ENCODE measurements at places on chromosomes 2 and 18. TPM values are rescaled to one million over a fixed set of nuclear protein-coding genes. Genes with fewer than 3 reads are reported as not detected.

GRCh38 chr18:23756590-23757436, 67.6 kb downstream of the LAMA3 start:
- DNase-seq: no peak

DNA sequence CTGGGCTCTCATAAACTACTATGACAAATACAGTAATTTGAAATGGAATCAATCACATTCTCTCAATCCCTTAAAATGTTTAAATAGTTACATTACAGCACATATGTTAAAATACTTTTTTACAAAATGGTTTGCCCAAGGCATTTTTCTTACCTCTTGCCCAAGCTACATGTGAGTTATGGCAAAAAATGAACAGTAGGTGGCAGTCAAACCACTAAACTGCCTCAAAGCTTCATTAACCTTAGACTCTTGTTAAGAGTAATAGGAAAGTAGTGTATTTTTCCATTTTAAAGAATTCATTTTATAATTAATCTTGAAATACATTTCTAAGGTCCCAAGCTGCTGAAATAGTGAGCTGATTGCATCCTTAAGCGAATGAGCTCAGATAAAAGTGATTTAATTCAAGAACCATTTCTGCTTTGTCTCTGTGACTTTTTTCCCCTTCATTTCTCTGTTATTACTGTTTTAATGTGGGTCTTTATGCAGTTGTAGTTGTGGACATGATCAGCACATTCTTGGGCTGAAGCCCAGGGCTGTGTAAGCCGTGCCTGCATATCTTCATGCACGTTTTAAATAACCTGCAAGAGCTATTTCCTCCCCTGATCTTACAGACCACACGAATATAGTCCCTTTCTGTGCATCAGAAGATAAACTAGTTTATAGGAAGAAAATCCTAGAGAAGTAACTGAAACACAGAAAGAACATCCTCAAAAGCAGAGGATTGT, 311.8 kb downstream of the LNPK start:
- DNase-seq: peak; percentile 48

- DNase-seq: no peak
Measured at GRCh38 chr18:43420950-43421349, 143.7 kb upstream of the SYT4 start.

The CHRND gene
- not detected for total RNA-seq

- DNase-seq: no peak
Measured at GRCh38 chr18:3869848-3870247, 419.9 kb downstream of the TGIF1 start.

The EFR3B gene
- total RNA-seq: 0.06 TPM

DNA sequence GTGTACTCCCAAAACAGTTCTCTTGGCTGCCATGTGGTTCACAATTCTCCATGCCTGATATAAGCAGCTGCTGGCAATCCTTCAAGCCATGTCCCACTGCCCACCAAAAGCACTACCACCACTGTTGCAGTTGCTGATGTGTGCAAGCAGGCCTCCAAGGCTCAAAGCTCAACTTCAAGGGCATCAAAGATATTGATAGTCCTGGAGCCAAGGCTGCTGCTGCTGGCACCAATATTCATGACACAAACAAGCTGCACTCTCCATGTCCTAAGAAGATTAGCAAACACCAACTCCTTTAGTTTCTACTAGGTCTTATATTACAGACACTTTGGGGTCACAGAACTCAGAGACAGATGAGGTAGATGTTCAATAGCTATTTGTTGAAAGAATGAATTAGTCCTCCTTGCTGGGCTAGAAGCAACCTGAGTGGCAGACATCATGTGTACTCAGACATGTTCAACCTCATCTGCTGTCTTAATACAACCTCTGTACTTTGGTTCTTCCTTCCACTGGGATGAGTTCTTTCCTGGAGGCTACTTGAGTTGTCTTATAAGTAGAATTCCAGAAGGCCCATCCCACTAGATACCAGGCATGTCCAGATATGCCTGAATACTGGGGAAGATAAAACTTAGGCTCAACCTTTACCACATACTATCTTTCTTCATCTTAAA, 104.5 kb upstream of the UGP2 start:
- DNase-seq: no peak

The TMSB10 gene
- total RNA-seq: 5,491 TPM

GRCh38 chr2:62556086-62556485, 50.1 kb upstream of the TMEM17 start:
- DNase-seq: no peak

DNA sequence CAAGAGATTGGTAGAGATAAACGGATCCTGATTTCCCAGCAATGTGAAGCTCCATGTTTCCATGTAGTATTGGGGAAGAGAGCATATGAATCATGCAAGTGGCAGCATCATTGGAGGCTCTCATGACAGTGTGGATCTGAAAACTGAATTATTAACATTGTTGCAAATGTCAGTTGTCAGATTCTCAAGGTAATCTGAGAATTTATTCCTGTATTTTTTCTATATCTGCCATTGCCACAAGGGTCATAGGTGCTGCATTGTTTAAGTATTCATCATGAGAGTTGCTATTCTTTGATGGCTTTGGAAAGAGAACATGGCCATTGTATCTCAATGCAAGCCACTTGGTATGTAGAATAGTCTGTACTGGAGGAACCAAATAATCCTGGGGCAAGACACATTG, 1217.0 kb upstream of the ZEB2 start:
- DNase-seq: no peak

The UGT1A6 gene
- not detected for total RNA-seq

DNA sequence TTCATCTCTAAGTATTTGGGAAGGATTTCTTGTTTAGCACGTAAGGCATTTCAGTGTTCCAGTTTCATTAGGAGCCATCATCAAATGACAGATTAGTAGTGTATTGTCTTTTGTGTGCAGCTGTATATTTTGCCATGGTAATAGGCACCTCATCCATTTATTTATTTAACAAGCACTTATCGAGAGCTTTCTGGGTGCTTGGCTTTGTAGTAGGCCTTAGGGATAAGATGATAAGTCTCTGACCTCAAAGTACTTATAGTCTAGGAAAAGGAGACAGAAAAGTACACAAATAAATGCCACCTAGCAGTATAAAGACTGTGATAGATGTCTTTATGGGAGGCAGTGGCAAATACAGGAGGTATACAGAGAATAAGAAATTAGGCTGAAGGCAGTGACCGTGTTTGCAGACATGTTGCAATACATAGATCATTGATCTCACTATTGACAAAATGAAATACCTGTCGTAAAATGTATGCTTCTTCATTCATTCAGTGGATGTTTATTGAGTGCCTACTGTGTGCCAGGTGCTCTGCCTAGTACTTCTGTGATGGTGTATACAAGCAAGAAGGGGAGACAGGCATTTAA, 265.9 kb downstream of the SETBP1 start:
- DNase-seq: no peak

GRCh38 chr2:133247631-133248030, 320.6 kb downstream of the NCKAP5 start:
- no peak for DNase-seq

DNA sequence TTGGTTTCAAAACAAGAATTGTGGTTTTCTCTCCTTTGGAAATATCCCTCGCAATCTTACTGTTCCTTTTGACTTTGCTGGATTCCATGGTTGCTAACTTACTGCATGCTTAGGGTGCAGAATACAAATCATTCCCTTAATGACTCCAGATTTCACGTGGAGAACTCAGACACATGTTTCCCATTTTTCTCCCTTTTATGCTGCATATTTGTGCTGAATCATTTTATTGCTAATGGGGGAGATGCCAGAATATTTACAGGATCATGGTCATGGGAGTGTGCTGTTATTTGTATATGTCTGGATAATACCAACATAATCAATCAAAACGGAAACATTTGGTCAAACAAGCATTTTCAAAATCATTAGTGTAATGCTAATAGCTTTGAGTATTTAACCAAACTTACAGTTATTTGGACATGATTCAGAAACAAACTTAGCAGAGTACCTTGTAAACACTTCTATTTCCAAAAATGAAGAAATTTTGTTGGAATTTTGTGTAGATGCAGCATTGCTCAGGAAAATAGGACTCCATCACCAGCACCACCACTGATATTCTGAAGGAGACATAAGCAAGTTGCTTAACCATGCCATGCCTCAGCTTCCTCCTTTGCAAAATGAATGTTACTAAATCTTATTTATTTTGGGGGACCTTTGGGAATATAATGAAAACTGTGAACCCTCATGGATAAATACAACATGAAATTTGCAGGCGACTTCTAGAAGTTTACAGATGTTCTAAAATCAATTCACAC, 122.5 kb upstream of the RND3 start:
- no peak for DNase-seq

DNA sequence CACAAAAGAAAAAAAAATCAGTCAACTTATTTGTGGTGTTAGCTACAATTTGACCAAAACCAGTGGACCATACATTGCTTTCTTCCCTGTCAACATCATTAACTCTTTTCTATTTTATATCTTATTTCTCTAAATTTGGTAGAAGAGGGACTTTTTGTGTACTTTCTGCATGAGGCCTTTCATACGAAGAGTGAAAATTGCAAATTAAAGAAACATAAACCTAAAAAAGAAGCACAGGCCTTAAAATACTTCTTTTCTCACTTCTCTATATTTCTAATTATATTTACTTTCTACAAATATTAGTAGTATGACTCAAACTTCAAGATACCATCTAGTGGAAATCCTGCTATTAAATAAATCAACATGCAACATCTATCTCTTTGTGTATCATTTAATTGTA, 1073.4 kb upstream of the ZEB2 start:
- DNase-seq: no peak

Data from activated CD4-positive, alpha-beta T cell treated with anti-CD3 and anti-CD28 coated beads, Interleukin-2, amount 10 ng/mL, durations not matched to agents 7 days and 5 days (primary cell).